ENCODE measurements at places on chromosomes 1 and 21.

DNA sequence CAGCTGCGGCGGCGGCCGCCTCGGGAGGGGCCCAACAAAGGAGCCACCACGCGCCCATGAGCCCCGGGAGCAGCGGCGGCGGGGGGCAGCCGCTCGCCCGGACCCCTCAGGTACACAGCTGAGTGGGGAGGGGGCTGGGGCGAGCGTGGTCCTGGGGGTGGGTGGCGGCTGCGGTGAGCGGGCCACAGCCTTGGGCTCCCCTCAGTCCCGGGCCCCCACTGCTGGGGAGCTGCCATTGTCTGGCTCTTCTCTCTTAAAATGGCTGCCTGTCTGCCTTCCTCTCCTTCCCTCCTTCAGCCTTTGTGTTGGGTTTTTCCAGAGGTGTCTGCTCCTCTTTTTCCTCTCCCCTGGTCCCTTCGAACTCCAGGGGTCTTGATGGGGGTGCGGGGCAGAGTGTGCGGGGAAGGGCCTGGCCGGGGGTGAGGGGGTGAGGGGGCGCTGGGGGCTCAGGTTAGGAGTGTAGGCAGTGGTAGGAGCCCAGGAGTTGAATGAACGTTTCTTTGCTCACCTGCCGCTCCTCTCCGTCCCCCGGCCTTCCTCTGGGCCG is 1.7 kb downstream of the ARID1A start:
- peak; percentile 32 for DNase-seq

- DNase-seq = no peak
These were observed 284.5 kb downstream of the NPHP4 start for GRCh38 chr1:5707566-5708345.

DNA sequence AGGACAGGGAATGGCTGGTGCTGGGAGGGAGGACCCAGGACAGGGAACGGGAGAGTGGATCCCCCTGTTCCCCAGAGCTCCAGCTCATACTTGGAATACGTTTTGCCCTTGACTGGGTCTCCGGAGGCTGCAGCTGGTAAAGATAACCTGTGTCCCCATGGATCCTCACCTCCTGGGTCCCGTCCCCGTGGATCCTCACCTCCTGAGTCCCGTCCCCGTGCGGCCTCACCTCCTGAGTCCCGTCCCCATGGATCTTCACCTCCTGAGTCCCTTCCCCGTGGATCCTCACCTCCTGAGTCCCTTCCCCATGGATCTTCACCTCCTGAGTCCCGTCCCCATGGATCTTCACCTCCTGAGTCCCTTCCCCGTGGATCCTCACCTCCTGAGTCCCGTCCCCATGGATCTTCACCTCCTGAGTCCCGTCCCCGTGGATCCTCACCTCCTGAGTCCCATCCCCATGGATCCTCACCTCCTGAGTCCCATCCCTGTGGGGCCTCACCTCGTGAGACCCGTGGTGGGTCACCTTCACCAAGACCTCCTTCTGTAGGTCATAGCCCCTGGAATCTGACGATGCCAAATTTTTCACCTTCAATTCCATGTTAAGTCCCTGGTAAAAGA is 61.4 kb downstream of the SCCPDH start:
- no peak for DNase-seq

- DNase-seq = no peak
These were observed 19.4 kb downstream of the DNM3 start for GRCh38 chr1:171860696-171861095.

DNA sequence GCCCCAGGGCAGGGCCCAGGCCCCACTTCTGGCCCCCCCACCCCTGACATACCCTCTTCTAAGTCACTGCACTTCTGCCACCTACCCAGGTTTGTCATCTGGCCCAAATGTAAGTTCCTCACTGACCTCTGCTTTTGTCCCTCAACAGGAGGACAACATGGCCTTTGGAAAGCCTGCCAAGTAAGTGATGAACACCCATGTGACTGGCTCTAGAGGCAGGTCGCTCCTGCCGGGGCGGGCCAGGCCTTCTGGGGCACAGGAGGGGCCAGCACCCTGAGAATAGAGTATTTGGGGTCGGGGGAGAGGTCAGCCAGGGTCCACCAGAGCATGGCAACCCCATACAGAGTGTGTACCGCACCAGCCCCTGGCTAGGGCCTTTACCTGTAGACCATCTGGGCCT is 9.9 kb upstream of the SYTL1 start:
- DNase-seq = no peak

- no peak for DNase-seq
These were observed 34.6 kb downstream of the TMEM63A start for GRCh38 chr1:225847610-225848009.

All from D341Med (cell line).